ENCODE measurements at places on chromosomes 6 and 20.

GRCh38 chr6:154169193-154169847 is 130.3 kb downstream of the OPRM1 start:
- no peak for DNase-seq

DNA sequence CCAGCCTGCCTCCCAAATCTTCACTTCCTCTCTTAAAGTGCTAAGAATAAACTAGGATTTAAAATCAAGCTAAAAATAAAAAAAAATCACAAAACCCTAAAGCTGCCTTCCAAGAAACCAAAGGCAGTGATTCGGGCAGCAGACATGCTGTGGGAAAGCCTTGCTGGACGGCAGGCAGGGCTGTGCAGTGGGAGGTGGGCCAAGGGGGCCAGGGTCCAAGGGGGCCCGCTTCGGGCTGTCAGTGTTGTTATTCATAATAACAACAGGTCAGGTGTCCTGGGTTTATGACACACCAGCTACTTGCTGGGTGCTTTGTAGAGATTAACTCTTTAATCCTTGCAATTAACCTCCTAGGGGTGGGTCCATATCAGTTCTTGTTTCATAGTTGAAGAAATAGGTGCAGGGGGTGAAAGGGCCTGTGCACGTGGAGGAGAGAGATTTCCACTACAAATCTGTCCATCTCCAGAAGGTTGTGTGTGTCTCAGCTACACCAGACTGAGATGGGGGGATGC is 40.4 kb downstream of the CD40 start:
- no peak for DNase-seq

DNA sequence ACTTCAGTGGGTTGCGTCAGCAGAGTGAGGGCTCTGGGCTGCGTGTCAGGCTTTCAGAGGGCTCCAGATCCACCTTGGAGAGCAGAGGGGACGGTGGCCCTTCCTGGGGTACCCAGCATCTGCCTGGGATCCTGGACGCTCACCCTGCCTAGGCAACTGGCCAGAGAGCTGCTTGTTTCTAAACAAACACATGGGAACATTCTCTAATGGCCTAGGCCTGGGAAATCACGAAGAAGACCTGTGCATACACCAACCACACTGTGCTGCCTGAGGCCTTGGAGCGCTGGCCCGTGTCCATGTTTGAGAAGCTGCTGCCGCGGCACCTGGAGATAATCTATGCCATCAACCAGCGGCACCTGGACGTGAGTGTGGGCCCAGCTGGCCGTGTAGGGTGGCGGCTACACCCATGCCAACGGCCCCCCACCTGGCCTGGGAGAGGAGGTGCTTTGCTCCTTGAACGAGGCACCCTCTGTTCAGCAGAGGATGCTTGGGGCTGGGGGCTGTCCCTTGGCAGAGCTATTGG is 32.2 kb downstream of the PYGB start:
- DNase-seq: no peak

DNA sequence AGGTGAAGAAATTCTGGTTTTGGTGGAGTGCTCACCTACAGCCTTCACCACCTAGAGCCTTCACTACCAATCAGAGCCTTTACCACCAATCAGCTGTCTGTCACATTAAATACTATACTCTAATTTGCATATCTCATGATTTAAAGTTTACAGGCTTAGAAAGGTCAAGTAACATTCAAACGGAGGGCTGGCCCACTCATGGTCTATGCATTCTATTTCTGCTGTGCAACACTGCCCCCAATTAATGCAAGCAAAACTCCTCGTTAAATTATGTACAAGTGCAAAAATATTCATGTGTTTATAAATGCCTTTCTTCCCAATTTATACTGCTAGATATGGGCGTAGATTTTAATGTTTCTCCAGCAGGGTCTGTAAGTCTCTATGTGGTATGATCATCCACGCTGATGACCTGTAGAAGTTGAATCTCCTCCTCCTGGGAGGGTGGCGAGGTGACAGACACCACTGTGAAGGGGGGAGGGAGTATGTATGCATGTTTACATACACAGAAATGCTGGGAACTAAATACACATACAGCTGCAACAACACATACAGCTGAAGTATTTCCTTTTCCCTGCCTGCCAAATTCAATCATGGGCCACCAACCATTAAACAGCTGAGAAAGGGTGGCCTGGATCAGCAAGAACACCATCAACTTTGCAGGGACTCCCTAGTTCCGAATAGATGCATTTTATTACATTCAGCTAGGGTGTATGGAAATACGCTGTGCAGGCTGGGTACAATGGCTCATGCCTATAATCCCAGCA is 13.1 kb downstream of the RRAGD start:
- DNase-seq: no peak

GRCh38 chr20:50296450-50297375 is 106.1 kb downstream of the CEBPB start:
- DNase-seq: no peak

GRCh38 chr6:105985816-105986632 is 100.1 kb upstream of the PRDM1 start:
- DNase-seq: no peak
